ENCODE measurements at places on chromosomes 4 and X. TPM values are rescaled to one million over a fixed set of nuclear protein-coding genes. Genes with fewer than 3 reads are reported as not detected.

The PDCL2 gene
- total RNA-seq: not detected

The PFKFB1 gene
- 0.35 TPM for total RNA-seq

The SRP72 gene
- total RNA-seq: 49.3 TPM

The CCNA2 gene
- total RNA-seq: 15.0 TPM

The S100P gene
- 2.1 TPM for total RNA-seq

The TDO2 gene
- total RNA-seq: 0.13 TPM

The PRSS12 gene
- total RNA-seq: 7.1 TPM

The TRPC5OS gene
- 0.13 TPM for total RNA-seq

The KCNE5 gene
- total RNA-seq: 27.6 TPM

The FGF5 gene
- 0.09 TPM for total RNA-seq

The ZDHHC15 gene
- total RNA-seq: 3.2 TPM

The ARL9 gene
- 0.35 TPM for total RNA-seq

Data from muscle of leg (tissue), 16 donors.